ENCODE measurements at places on chromosomes 3 and 15. TPM values are rescaled to one million over a fixed set of nuclear protein-coding genes. Genes with fewer than 3 reads are reported as not detected.

The CXCR6 gene
- 0.28 TPM for total RNA-seq

The ST8SIA2 gene
- total RNA-seq = not detected

The ARGFX gene
- not detected for total RNA-seq

The PARP3 gene
- total RNA-seq = 20.1 TPM

The RBMS3 gene
- total RNA-seq = 157 TPM

The LINS1 gene
- 5.7 TPM for total RNA-seq

The CLN6 gene
- 5.0 TPM for total RNA-seq

The UBA7 gene
- total RNA-seq = 39.1 TPM

The SAMMSON gene
- total RNA-seq = not detected

The SERINC4 gene
- 0.09 TPM for total RNA-seq
